ENCODE measurements at places on chromosomes 7 and 10. TPM values are rescaled to one million over a fixed set of nuclear protein-coding genes. Genes with fewer than 3 reads are reported as not detected.

ODAD2 gene
- 0.62 TPM for polyA plus RNA-seq

GIMAP6 gene
- polyA plus RNA-seq, result 17.4 TPM

DNA sequence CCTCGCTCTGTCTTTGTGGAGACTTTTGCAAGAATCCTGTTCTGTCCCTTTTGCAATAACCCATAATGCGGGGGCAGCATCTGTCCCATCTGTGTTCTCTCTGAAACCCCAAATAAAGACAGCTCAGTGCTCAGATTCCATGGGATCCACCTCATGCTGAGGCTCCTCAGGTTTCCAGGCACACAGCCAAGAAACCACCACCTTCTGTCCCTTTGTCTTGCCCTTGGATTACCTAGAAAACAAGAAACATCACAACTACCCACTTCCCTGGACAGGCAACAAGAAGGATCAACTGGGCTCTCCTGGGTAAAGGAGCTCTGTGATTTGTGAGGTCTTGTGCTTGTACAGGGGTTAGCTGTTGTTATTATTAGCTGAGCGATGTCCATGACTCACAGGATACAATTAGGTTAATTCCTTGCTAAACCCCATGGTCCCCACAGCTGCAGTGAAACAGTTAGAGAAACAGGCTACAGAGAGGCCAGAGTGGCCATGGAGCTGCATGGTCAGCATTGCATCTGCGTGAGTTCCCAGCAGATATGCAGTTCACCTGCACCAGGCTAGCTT lies 50.2 kb downstream of the CXCL12 start:
- H3K4me1 ChIP-seq, result peaks cover 24% of the 10 kb centered on the region
- no peaks in the 10 kb centered on the region for H3K27me3 ChIP-seq
- H3K27ac ChIP-seq, result peak overlapping the region; percentile 78
- peak; percentile 77 for DNase-seq
- H3K4me3 ChIP-seq, result no peak overlapping the region

NOS3 gene
- polyA plus RNA-seq, result 6.9 TPM

DNA sequence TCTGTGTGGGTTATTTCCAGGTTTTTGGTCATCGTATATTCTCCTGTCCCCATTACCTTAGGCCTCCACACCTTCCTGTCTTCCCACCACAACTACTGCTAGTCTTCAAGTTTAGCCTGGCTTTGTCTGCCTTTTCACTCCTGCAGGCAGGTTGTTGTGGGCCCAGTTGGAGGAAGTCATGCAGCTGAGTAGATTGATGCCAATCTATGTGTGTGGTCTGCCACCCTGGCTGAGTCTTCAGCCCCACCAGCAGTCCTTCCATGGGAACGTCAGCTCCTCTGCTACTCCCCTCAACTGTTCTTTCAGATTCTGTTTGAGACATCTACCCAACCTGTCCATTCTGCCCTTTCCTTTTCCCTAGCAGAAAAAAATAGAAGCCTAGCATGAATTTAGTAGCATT lies 6.3 kb downstream of the RINT1 start:
- H3K4me3 ChIP-seq, result no peak overlapping the region
- H3K27ac ChIP-seq, result no peak overlapping the region
- DNase-seq, result no peak
- H3K27me3 ChIP-seq, result no peaks in the 10 kb centered on the region
- H3K36me3 ChIP-seq, result peaks cover 40% of the 10 kb centered on the region
